ENCODE measurements at places on chromosomes 2 and 18. TPM values are rescaled to one million over a fixed set of nuclear protein-coding genes. Genes with fewer than 3 reads are reported as not detected.

DNA sequence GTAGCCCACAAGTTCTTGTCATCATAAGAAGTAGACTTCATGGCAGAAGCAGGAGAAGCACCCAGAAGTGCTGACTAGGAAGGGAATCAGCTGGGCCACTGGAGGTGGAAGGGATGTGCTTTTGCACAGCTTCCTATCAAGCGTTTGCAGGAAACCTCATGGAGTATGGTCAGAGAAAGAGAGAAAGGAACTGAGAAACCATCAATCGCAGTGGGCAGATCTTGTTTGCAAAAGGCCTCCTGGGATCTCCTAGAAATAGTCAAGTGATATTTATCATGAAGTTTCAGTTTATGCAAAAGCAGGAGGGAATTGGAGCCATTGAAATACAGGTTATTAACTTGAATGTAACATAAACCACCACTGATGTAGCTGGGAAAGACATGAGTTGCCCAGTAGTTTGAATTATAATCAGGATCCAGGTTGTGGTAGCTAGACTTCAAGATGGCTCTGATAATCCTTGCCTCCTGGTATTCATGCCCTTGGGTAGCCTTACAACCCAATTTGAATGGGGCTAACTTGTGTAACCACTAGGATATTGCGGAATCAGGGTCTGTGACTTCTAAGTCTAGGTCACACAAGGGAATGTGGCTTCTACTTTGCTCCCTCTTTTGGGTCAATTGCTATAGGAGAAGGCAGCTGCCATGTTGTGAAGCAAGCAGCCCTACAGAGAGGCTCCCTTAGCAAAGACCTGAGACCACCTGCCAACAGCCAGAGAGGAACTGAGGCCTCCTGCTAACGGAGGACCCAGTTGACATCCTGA is 69.8 kb upstream of the TCF4 start:
- DNase-seq = no peak

GRCh38 chr18:45856531-45856930 is 31.1 kb downstream of the SIGLEC15 start:
- DNase-seq = no peak

GRCh38 chr18:52343731-52344340 is 3.8 kb downstream of the DCC start:
- DNase-seq = no peak

- no peak for DNase-seq
Measured at GRCh38 chr2:167759531-167759930, 487.9 kb downstream of the STK39 start.

GRCh38 chr2:2466534-2466933 is 135.5 kb upstream of the MYT1L start:
- DNase-seq = no peak

DNA sequence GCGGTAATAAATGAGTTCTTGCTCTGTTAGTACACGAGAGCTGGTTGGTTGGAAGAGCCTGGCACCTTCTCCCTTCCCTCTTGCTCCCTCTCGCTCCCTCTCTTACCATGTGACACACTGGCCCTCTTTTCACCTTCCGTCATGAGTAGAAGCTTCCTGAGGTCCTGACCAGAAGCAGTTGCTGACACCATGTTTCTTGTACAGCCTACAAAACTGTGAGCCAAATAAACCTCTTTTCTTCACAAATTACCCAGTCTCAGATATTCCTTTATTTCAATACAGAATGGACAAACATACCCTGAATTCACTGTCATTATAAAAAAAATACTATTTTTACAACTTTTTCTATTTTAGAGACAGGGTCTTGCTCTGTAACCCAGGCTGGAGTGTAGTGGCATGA is 40.7 kb downstream of the EMILIN2 start:
- no peak for DNase-seq

ALPG gene
- total RNA-seq = not detected

DNA sequence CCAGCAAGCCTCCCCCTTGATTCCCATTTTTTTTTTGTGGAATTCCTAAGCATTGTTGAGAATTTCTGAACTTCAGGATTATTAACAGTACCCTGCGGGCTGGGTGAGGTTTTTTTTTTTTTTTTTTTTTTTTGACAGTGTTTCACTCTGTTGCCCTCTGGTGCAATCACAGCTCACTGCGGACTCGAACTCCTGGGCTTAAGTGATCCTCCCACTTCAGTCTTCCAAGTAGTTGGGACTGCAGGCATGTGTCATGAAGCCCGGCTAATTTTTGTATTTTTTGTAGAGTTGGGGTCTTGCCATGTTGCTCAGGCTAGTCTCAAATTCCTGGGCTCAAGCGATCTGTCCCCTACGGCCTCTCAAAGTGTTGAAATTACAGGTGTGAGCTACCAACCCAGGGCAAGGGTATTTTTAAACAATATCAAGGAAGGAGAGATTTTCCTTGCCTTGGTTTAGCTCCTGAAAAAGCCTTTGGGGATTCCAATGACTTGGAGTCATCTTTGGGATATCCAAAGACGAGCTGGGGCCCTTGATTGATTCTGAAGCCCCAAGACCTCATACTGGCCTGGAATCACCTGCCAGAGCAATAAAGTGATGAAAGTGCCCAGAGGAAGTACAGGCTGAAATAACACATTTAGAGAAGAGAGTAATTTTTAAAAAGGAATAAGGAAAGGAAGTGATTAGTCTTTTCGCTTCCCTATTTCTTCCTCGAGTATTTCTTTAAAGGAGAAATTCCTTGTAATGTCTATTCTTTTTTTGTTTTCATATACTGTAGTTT is 240.2 kb downstream of the TGIF1 start:
- no peak for DNase-seq

- DNase-seq = no peak
Measured at GRCh38 chr2:76737607-76738006, 784.6 kb downstream of the LRRTM4 start.

GRCh38 chr2:134119117-134119712 is 134.7 kb upstream of the MGAT5 start:
- DNase-seq = no peak

GALR1 gene
- total RNA-seq = not detected

CFC1 gene
- not detected for total RNA-seq

GRCh38 chr2:171763602-171764001 is 76.3 kb downstream of the DYNC1I2 start:
- DNase-seq = no peak

GRCh38 chr2:12313445-12314126 is 403.1 kb upstream of the TRIB2 start:
- no peak for DNase-seq

- DNase-seq = no peak
Measured at GRCh38 chr2:46569766-46570165, 90.4 kb downstream of the TMEM247 start.

DNA sequence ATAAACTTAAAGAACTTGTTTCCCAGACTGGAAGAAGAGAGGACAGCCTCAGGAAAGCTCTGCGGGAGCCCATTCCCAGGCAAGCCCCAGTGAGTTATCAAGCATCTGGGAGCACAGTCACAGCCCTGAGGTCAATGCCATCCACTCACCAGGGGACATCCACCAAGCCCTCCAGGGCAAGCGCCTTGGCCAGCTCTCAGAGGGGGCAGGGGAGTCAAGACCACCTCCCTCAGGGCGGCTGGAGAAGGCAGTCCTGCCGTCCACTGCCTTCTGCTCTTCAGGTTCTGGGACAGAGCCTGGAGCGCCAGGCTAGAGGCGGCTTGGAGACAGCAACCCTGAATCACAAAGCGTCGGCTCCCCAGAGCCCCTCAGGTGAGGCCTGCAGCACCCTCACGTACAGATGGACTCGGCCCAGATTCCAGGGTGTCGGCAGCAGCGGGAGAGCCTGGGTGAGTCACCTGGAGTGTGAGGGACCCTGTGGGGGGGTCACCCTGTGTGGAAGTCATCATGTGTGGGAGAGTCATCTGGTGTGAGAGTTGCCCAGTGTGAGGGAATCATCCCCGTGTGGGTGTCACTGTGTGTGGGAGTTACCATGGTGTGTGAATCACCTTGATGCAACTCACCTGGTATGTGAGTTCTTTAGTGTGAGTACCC is 100.9 kb upstream of the TEX51 start:
- no peak for DNase-seq

- DNase-seq = no peak
Measured at GRCh38 chr2:30230497-30231211, 680 bp upstream of the LBH start.

DNA sequence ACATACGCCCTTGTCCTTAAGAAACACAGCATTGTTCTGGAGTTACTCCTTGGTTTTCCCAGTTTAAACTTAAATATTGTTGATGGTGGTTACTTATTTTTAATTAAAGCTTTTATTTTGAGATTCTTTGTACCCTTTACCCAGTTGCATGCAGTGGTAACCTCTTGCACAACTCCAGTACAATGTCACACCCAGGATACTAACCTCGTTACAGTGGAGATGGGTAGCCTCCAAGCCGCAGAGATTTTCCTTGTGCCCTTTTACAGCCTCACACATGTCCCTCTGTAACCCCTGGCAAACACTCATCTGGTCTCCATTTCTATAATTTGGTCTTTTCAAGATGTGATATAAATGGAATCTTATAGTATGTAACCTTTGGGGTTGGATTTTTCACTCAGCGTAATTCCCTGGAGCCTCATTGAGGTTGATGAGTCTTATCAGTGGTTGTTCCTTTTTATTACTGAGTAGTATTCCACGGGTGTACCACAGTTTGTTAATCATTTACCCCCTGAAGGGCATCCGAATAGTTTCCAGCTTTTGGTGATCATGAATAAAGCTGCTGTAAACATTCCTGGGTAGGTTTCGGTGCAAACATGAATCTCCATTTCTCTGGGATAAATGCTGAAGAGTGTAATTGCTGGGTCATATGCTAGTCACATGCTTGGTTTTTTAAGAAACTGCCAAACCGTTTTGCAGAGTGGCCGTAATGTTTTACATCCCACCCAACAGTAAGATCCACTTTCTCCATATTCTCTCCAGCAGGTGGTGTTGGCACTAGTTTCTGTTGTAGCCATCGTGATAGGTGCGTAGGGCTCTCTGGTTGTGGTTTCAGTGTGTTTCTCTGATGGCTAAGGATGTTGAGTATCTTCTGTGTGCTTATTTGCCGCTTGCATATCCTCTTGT is 68.6 kb downstream of the DGKD start:
- peak; percentile 1 for DNase-seq

DUSP19 gene
- total RNA-seq = 2.2 TPM

- no peak for DNase-seq
Measured at GRCh38 chr2:222897898-222898297, 37.1 kb downstream of the ACSL3 start.

POTEE gene
- total RNA-seq = not detected

CD207 gene
- total RNA-seq = not detected

AQP12B gene
- total RNA-seq = not detected

Measured in liver (tissue), 10 donors.